ENCODE measurements at places on chromosomes 12 and 14. TPM values are rescaled to one million over a fixed set of nuclear protein-coding genes. Genes with fewer than 3 reads are reported as not detected.

DNA sequence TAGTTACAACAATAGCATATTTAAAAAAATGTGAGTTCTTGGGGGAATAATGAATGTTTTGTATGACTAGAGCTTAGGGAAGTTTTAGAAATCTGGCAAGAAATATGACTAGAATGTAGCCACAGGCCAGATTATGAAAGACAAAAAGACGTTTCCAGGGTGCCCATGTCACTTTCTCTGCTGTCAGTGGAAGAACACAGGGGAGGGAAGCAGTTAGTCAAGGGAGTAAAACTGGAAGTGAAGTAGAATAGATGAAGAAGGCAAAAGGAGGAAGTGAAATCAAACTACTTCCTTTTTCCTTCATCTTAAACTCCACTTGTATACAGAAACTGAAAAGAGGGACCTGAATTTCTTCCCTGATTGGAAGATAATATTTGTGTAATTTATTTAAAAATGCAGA lies 81.2 kb upstream of the ATP2B1 start:
- no peak for DNase-seq

DNA sequence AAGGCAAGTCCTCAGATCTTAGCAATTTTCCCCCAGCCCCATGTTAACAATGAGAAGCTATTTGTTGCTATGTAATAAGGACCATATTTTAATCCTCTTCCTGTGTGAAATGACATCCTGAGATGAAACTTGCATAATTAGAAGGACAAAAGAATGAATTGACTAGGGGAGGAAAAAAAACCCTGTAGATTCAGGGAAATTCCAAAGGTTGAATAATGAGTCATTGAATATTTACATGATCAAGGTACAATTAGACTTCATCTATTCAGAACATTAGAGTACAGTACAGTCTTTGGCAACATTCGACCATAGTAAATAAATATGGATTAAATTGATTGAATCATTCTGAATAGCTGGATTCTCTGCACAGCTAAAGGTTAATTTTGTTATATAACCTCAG lies 9.4 kb downstream of the MYBPC1 start:
- DNase-seq: no peak

GRCh38 chr12:922285-922684 lies 27.2 kb downstream of the RAD52 start:
- DNase-seq: no peak

GRCh38 chr12:102888511-102888910 lies 28.5 kb downstream of the PAH start:
- no peak for DNase-seq

GRCh38 chr12:121711361-121712189 lies 977 bp upstream of the TMEM120B start:
- no peak for DNase-seq

- DNase-seq: peak; percentile 20
Observed at GRCh38 chr12:128339126-128339520, 72.2 kb downstream of the TMEM132C start.

DNA sequence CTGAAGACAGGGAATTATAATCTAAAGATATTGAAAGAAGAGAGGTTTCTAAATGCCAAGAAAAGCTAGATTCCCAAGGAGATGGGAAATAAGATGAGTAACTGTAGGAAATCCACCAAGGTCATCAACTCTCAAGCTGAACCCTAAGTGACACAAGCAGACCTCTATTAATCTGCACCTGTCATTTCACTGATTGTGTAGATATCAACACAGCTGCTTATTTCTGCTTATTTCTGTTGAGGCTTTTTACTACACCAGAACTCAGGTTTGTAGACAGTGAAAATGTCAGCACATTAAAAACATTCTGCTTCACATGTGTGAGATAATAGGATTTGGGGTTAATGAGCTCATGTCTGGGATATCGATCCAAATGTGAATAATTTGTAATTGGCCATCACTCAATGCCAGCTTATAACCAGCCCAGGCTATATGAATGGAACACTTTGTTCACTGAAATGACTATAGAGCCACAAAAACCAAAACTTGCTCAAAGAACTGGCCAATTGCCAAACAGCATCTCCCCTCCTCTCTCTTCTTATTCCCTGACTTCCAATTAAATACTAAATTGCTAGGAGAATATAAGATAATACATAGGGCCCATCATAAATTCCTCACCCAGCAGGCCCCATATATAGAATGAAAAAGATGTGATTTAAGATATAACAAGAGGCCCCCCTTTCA lies 188.7 kb upstream of the ARID2 start:
- no peak for DNase-seq

GRCh38 chr14:91303091-91303923 lies 58.8 kb upstream of the GPR68 start:
- peak; percentile 48 for DNase-seq

- no peak for DNase-seq
Observed at GRCh38 chr14:71396050-71396677, 488.9 kb downstream of the PCNX1 start.

The CCDC77 gene
- total RNA-seq: 8.5 TPM

Data from uterus (tissue), 4 donors.